ENCODE measurements at places on chromosomes 7 and 10.
A peak's percentile ranks its signal among the peaks of the same experiment; 100 is the strongest.

DNA sequence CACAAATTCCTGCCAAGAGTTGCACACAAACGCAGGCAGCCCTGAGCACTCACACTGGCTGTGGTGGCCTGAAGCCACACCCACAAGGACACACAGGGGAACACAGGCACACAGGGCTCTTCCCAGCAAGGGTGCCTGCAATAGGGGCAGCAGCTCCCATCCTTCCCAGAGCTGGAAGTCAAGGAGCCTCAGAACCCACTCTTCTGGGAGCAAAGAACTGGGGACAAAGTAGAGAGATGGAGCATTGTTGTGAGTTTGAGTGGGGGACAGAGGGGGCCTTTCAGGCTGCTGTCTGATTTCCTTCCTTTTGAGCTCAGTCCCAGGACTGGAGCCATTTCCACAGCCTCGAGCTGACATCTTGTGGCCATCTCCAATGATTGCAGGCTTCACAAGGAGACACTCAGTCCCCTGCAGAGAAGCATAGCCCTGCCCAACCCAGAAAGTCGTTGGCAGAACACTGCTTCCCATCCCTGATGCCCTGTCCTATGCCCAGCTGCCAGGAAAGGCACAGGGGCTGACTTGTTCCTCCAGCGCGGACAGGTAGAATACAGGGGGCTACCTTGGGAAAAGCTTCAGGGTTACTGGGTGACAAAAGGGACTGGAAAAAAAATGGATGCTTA lies 34.4 kb upstream of the SLF2 start:
- peak; percentile 75 for DNase-seq

DNA sequence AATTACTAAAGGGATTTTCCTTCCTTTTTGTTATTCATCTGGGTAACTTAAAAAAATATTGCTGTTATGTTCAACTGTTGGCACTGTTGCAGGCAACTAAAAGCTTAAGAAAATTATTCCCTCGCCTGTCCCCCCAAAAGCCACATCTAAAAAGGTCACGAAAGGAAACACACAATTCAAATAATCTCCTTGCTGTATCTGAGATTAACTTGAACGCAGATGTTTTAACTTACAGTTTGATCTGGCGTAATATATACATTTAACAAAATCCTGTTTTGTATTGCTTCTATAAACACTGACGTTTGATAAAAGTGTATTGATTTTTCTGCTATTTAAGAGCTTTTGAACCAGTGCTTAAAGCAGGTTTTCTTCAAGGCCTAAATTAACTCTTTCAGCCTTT lies 432.1 kb downstream of the SUGCT start:
- DNase-seq = no peak

DNA sequence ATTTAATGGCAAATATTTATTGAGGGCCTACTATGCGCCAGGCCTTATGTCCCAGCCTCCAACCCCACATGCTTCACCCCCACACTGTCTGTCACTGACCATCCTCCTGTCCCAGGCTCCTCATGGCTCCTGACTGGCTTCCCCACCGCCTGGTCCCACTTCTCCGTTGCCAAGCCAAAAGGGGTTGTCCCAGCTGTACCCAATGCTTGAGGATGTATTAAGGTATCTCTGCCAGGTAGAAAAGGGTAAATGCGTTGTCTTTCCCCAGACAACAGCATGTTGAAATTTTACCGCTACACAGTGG lies 168.8 kb upstream of the FRMD4A start:
- no peak for DNase-seq

DNA sequence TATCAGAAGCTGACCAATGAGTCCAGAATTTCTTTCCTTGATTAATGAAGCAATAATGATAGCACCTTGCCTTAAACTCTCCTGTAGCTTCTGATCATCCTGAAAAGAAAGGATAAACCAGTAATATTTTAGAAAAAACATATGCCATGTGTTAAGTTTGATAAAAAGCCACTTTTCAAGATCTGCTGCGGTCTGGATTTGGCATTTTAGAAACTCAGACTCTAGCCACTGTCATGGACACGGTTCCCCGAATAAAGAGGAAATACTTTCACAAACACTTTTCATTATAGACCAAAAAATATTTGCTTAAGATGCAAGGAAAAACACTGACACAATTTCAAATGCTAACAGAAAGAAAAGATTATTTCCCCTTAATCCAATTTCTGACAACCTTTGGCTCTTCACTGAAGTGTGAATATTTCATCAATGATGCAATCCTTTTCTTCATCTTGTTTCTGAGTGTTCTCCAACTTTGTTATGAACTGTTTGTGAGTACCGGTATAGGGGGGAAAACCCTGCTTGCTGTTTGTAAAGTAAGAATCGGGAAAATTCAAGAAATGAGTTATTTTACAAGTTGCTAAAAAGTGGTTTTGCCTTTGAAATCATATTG lies 329.5 kb downstream of the CRPPA start:
- DNase-seq = no peak

GRCh38 chr7:50206453-50207250 lies 97.9 kb upstream of the IKZF1 start:
- DNase-seq = no peak

DNA sequence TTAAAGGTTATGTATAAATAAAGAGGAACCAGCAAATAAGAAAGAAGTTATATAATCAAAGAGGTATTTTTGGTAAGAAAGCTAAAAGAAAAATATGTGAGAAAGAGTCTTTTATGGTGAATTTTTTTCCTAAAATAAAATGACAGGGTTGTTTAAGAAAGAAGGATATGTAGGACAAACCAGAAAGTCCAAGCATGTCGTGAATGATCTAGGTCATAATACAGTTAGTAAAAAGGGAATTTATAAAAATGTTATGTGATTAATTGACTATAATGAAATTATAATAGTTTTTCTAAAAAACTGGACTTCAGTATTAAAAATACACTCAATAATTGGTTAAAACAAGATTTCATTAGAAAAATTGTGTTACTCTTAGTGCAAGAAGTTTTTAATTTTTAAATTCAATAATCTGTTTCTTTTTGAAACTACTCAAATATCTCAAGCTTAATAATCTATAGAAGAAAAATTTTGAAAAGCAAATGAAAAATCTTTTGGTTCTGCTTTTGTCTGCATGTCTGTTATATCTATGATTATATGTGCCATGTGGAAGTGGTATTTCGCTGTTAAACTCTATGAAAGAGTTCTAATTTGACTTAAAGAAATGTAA lies 23.3 kb downstream of the AVL9 start:
- peak; percentile 60 for DNase-seq

- DNase-seq = no peak
Measured at GRCh38 chr7:139109983-139110411, 477 bp upstream of the ZC3HAV1 start.

DNA sequence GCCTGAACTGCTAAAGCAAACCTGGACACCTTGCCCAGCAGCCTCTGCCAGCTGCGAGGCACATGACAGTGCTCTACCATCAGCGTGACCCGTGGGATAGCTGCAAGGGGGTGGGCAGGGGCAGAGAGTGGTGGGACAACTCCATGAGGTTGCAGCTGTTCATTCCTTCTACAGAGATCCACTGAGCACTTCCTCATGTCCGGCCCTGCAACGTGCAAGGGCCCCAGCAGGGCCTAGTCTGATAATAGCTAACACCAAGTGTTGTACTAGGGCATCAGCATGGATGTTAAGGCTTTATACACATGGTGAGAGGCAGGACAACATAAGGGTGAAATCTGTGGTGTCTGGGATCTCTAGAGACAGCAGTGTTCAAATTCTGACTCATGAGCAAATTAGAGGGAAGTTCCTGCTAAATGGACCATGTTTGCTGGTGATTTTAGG lies 14.3 kb downstream of the NOD1 start:
- DNase-seq = no peak

DNA sequence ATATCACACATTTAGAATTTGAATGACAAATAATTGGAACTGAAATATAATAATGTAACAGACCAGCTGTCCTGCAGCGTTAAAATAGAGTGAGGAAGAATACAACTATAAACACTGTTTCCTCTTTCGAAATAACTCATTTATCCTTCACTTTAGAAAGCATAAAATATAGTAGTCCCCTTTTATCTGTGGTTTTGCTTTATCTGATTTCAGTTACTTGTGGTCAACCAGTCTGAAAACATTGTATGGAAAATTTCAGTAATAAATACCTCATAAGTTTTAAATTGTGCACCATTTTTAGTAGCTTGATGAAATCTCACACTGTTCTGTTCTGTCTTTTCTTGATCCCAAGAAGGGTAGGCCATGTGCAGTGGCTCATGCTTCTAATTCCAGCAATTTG lies 31.7 kb downstream of the POLR1F start:
- peak; percentile 53 for DNase-seq

DNA sequence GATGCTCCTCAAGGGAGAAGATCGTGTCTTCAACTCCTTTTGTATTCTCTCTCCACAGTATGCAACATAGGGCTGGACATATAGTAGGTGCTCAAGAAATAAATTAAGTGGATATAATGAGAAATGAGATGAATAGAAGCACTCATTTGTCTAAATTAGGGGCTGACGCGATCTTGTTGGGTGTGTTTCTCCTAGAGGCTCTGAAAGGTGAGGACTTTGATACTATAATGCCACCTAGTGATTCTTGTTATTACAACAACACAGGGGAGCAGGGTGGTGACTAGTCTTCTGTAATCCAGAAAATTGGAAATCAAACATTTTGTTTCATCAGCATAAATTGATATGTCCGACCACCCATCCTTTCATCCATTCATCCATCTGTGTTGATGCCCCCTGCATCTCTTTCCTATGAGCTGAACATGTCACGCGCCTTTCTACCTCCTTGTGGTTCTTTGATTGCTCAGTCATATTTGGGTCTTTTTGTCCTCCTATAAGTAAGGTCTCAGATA lies 3.5 kb upstream of the CFAP58 start:
- peak; percentile 74 for DNase-seq

DNA sequence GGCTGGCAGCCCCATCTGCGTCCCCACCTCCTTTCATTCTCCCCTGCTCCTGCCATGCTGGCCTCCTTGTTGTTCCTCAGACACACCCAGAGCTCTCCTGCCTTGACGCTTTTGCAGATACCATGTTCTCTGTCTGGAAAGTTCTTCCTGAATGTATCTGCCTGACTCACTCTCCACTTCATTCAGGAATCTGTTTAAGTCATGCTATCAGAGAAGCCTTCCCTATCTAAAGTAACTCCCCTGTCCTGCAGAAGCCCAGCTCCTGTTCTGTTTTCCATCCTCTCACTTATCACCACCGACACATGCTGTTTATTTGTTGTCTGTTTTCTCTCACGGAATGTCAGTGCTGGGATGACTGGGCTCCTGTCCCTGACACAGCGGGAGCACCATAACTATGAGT lies 82.0 kb downstream of the AFAP1L2 start:
- DNase-seq = no peak

GRCh38 chr7:46576950-46577349 lies 655.9 kb upstream of the IGFBP3 start:
- DNase-seq = peak; percentile 34

DNA sequence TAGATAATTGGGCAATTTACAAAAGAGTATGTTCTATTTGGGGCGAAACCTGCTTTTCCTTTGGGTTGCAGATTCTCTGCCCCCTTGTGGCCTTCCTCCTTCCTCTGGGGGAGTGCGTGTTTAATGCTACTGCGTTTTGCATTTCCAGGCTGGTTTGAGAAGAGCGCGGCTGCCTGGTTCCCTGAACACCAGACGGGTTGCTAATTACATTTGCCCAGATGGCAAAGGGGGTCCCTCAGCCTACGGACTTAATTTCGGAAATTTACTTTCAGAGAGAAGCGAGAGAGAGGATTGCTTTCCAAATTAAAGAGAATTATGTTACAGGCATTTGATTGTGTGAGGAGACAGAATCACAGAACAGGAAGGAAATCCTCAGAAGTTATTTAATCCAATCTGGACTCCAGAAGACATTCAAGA lies 91.9 kb upstream of the JAZF1 start:
- peak; percentile 66 for DNase-seq

- no peak for DNase-seq
Measured at GRCh38 chr7:68754414-68754813, 843.9 kb upstream of the AUTS2 start.

DNA sequence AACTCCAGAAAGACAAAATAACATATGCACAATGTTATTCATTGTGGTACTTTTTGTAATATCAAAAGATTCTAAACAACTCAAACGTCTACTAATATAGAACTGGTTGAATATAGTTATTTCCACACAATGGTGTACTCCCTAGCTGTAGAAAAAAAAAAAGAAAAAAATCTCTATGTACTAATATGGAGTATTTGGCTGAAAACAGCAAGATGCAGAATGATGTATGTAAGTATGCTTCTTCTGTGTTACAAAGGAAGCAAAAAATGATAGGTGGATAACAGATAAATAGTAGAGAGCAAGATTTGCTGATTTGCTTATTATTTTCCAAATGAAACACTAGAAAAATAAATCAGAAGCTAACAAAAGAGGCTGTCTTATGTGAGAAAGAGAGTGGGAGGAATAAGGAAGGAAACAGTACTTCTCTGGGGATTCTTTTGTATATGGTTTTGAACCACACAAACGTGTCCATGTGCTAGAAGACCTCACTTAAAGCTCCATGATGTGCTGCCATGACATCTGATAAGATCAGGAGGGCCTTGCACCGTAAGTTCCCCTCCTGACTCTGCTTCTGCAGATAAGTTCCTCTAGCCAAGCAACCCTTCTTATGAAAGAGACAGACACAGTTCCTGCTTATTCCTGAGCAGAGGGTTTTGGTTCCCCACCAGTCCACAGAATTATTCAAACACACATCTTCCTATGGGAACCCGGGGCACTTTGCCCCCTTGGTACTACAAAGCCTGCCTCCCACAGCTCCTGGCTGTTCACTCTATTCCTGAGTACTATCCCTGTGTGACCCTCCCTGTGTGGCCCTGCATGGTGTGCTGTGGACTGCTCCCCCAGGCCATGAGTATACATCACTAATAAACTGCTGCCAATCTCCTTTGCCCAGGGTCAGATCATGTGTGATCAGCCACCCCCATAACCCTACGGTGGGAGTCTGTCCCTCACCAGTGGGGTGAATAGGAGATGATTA lies 159.1 kb downstream of the CCDC71L start:
- DNase-seq = no peak

- DNase-seq = no peak
Measured at GRCh38 chr10:122878799-122879338, 512 bp downstream of the FAM24B start.

DNA sequence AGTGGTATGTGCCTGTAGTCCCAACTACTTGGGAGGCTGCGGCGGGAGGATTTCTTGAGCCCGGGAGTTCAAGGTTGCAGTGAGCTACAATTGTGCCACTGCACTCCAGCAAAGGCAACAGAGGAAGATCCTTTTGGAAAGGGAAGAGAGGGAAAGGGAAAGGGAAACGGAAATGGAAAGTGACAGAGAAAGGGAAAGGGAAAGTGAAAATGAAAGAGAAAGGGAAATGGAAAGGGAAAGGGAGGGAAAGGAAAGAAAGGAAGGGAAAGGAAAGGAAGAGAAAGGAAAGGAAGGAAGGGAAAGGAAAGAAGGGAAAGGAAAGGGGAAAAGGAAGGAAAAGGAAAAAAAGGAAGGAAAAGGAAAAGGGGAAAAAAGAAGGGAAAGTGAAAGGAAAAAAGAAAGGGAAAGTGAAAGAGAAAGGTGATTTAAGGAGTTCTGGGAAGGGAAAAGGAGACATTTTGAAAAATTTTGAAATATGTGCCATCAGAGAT lies 2.3 kb upstream of the ZC3HAV1 start:
- DNase-seq = no peak

DNA sequence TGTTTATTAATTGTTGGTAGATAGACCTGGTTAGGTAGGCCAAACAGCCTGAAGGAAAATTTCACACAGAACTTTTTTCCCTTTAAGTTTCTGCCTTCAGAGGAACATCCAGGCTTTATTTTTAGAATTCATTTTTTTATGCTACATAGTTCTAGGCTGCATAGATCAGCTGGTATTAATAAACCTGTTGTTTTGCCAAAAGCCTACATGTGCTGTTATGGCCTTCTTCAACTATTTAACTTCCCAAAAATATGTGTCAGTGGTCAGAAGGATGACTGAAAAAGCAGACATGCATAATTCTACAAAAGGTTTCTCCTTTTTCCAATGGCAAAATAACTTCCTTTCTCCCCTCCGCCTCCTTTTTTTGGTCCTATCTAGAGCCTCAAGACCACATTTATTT lies 303.0 kb upstream of the DKK1 start:
- peak; percentile 67 for DNase-seq
